ENCODE measurements at places on chromosomes 7 and 10.

- peak; percentile 20 for DNase-seq
Measured at GRCh38 chr7:95996174-95996573, 223.8 kb downstream of the DYNC1I1 start.

GRCh38 chr10:86176850-86177536 lies 189.6 kb downstream of the GRID1 start:
- DNase-seq: no peak

DNA sequence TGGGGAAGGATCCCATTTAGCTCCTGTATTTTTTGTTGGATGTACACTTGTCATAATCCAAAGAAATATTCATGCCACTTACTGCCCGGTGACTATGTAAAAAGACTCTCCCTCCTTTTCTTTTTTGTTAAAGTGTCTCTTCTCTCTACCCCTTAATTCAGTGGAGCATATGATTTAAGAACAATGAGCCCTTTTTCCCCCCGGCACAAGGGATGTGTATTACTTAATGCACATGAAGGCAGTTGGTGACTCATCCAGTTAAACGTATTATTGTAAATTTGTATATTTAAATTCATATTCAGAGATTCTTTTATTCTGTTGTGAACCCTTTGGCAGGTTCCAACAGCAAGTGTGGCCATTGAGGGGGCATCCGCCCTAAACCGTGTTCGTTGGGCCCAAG lies 241.9 kb downstream of the SLC25A13 start:
- no peak for DNase-seq

GRCh38 chr10:73894245-73894971 lies 16.5 kb upstream of the PLAU start:
- no peak for DNase-seq

DNA sequence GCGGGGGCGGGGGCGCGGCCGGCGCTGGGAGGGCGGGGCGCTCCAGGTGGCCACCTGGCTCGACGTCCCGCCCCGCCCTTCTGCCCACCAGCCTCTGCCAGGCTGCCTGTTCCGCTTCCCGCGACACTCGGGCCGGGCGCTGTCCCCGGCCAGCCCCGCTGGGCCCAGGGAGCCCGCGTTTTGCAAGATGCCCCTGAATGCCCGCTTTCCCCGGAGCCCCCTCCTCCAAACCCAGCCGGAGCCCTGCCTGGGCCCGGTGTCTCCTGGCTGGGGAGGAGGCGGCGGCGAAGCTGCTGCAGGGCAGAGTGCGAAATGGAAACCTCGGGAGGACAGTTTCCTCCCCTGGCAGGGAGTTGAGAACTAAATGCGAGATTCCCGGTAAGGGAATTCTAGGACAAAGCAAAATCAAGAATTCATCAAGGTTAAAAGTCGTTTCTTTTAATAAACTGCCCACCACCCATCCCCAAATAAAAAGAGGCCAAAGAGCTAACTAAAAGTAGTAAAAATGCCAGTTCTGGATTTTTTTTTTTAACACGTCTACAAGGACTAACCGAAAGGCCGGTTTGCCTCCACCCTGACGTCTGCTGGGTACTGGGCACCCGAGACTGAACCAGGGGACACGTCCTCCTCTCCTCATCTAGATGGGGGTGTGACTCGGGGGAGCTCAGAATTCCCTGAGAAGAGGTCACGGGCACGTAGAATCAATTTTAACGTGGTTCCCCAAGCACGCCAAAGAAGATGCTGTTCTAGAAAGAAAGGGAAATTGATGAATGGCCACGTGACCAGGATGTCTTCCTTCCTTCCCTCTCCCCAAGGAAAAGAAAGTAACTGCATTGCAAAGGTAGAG lies 200.4 kb upstream of the NFE2L3 start:
- no peak for DNase-seq

DNA sequence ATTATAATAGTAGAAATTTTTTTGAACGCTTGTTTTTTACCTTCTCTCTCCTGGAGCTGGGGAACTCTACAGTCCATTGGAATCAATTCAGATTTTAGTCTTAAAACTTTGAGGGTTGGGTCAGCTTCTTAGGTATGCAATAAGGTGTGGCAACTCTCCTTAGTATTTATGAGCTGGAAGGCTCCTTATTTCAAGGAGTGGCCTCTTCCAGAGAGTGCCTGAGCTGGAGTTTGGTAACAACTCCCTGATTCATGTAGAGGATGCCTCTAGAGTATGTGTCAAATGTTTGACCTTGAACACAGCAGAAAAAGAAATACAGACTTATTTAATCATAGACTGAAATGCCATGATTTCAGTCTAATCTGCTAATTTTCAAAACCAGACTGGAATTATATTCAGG lies 11.1 kb downstream of the CDK14 start:
- no peak for DNase-seq

- no peak for DNase-seq
Measured at GRCh38 chr7:136359333-136359903, 382.3 kb upstream of the MTPN start.

DNA sequence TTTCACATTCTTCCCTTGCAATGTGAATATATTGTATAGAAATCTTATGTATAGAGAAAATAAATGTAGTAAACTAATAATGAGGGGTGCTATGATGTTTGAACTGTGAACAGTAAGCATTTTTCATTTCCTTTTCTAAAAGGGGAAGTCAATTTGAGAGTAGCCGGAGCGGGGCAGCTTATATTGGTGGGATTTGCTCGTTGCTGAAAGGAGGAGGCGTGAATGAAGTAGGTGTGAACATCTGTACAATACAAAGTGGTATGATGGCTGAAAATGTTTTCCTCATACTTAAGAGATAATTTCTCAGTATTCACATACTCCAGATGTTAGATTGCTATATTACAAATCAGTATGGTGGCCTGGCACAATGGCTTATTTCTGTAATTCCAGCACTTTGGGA lies 87.1 kb downstream of the SRI start:
- no peak for DNase-seq

DNA sequence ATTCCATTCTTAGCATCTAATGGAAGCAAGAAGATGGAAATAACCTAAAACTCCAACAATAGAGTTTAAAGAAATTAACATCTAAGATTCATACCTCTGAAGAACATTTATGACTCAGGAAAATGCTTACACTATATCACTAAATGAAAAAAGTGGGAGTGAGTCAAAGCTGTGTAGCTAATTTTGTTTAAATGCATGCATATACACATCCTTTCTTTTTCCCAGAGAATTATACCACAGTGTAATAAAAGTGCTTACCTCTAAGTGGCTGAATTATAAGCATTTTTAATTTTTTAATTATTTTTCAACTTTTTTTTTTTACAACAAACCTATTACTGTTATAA lies 44.3 kb downstream of the CCDC71L start:
- DNase-seq: no peak

DNA sequence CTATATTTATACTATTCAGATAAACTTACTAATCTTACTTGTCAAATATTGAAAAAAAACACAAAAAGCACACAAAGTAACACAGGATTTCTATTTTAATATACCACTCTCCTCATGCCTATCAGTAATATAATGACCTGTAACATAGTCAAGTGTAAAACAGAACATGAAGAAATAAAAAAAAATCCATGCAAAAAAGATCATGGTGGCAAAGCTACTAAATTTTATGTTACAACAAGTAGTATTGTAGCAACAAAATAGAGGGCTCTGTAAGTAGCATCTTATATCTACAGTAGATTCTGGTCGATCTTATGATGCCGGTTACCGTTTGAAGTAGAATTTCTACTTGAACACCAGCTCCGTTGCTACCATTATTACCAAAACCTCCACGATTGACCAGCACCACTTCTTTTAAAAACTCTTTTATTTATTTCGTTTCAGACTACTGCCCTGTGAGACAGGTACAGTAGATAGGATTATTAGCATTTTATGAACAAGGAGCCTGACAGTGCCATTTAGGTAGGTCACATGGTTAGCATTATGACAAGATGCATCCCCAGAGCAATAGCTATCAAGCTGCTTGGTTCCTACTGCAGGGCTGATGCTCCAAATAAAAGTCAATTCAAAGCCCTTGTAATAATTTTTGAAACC lies 2.1 kb downstream of the CPED1 start:
- DNase-seq: no peak

GRCh38 chr7:21101541-21101940 lies 314.9 kb upstream of the SP8 start:
- no peak for DNase-seq

GRCh38 chr10:4352414-4352961 lies 473.5 kb upstream of the AKR1E2 start:
- no peak for DNase-seq

- DNase-seq: no peak
Measured at GRCh38 chr10:77789016-77789415, 137.5 kb downstream of the DLG5 start.

- DNase-seq: no peak
Measured at GRCh38 chr10:36507715-36508114, 617.7 kb upstream of the ANKRD30A start.

DNA sequence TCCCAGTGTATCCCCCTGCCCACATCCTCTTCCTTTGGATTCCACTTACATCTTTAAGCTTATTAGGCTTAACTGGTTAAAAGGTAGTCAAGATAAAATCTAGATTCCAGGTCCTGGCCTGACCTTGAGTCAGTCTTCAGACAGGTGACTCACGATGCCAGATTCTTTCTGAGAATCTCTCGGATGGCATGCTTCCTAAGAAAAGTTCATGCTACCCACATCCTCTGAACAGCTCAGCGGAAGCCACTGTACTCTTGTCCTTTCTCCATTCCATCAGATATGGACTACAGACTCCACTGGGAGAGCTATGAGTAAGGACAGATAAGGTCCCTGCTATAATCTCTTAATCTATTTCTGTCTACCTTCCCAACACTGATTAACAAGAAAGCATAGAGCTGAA lies 43.4 kb downstream of the DNMBP start:
- no peak for DNase-seq

DNA sequence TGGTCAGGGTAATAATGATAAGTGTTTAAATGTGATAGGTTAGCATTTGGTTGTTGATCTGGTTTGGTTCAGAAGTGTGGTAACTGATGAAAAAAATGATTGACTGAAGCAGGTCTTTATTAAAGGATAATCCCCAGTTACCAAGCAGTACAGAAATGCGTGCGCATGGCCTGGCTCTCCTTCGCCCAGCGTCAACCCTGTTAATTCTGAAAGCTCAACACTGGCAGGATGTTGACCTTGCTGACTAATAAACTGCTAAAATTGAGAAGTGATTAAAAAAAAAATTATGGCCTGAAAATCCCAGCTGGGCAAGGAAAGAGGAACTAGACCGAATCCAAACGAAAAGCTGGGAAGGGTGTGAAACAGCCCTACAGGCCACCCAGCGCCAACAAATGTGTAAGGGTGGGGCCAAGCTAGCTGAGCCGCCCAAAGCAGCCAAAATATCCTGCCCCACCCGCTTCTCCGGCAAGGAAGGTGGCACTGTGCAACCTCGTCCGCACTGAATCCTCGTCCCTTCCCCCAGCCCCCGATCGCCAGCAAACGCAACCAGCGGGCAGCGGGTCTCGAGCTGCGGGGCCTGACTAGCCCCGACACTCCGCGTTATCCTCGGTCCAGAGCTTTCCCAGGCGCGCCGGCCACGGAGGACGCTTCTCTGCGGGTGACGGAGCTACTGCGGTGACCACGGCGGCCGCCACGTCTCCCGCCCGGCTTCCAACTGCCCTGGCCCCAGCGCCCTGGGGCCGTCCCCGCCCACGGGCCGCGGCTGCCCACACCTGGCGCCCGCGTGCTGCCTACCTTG lies 561 bp downstream of the SHTN1 start:
- DNase-seq: peak; percentile 71

DNA sequence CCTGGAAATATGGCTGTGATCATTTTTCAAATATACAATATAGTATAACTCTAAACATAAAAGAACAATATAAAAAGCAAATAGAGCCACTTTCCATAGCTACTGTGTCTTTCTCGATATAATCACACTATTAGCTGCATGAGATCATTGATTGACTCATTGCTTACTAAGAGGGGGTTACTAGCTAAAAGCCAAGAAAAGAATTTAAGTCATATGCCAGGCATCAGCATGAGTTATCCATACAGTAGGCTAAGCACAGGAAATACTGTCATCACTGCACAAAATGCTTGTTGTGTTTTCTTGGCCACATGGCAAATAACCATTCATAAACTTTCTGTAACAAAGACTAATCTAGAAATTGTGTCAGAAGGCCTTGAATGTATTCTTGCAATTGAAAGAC lies 18.8 kb upstream of the ABCB5 start:
- no peak for DNase-seq

DNA sequence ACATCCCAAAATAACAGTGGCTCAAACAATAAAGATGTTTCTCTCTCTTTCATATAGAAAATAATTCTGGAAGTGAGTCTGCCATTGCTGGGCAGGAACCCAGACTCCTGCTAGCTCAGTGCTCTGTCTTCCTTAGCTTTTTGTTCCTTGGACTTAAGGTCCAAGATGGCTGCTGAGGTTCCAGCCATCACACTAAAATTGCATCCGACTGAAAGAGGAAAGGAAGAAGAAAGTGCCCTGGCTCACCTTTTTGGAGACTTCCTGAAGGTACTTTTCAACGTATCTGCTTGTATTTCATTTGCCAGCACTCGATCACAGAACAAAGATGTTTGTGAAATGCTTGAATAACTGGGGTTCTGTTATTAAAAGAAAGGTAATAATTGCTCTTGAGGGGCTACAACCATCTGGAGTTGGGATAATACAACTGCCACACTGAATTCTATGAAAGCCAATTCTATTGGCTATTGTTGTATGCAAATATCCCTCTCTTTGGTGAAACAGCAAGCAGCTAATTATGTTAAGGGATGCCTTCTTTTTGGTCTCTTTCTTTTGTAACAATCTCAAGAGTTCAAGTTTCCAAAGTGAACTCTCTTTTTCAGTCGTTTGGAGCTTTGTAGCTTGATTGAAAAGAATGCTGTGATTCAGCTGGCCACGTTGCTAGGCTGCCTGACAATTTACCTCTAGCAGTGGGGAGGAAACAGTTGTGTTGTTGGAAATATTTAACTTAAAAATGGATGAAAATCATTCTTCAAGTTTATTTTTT lies 83.9 kb downstream of the BAMBI start:
- no peak for DNase-seq

All from amygdala (tissue), 56 donors.